ENCODE measurements at places on chromosomes 2 and 18.

- DNase-seq: no peak
These were observed 381.6 kb downstream of the SUCLG1 start for GRCh38 chr2:84077496-84077895.

DNA sequence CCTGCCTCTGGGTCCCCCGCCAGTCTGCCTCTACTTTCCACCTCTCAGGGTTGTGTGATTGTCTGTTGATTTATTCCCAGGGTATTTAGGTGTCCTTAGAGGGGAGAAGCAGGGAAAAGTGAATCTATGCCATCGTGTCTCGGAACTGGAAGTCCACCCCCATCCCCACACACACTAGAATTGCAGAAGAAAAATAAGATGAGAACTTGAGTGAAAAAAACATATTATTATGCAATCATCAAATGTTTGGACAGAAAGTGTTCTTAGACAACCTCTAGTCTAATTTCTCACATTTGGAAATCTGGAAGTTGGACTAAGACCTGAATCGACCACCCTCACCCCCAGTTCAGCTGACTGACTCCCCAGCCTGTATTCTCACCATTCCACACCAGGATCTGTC, 14.1 kb upstream of the CASP8 start:
- no peak for DNase-seq

DNA sequence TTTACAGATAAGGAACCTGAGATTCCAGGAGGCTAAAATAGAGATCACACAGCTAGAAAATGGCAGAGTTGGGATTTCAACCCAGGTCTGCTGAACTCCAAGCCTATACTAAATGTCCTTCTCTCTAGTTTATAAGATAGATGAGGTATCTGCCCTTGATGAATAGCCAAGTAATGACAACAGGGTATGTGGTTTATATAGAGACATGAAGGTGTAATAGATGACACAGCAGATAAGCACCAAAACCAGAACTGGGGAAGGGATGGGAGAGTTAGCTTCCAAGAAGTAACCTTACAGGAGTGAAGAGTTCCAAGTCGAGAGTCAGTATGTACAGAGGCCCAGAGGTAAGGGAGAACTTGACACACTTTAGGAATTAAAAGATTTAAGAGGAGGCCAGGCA, 104.7 kb upstream of the UBXN4 start:
- no peak for DNase-seq

GRCh38 chr2:199484927-199485326, 27.2 kb upstream of the SATB2 start:
- no peak for DNase-seq

- no peak for DNase-seq
These were observed 95.3 kb downstream of the GFPT1 start for GRCh38 chr2:69291721-69292120.
